Left hindlimb (tissue), 1 donor: ENCODE measurements at places on chromosomes 2 and 18.

- DNase-seq = no peak
Observed at GRCh38 chr2:28343184-28343942, 49.3 kb upstream of the FOSL2 start.

- DNase-seq = no peak
Observed at GRCh38 chr2:136021406-136021805, 36.0 kb upstream of the DARS1 start.

DNA sequence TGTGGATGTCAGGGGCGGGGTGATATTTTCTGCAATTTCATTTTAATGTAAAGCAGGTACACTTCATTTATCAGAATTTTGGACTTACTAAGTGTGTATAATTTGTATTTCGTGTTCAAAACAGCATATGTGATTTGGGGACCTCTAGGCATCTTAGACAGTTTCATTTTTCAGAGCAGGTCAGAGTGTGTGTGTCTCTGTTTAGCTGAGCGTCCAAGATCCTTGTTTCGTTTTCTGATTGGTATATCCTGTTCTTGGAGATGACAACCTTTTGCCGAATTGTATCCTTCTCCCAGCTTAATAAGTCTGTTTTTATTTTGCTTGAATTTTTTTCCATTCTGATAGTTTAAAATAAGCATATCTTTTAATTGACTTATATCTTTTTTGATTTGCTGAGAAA lies 128.3 kb downstream of the KCNJ3 start:
- DNase-seq = no peak

- DNase-seq = peak; percentile 78
Observed at GRCh38 chr2:235669269-235669831, 175.5 kb downstream of the AGAP1 start.
